OCI-M1 (cell line): ENCODE measurements at places on chromosomes 6 and 20.

DNA sequence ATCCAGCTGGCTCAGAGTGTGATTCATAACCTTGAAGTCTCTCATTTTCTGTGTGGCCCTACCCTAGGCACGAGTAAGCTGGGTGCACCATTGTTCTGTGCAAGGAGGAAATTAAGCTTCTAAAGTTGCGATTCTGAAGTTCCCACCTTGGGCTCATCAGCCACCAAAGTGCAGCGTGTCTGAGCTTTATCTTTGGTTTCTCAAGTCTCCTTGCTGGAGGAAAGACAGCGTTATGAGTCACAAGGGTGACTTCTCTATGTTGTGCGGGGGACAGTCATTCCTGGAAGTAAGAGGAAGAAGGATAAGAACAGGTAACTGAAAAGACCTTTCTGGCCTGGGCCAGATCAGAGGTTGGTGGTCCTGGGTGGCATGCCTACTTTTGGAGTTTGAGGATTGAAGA, 16.8 kb downstream of the MRAP2 start:
- peak; percentile 79 for DNase-seq

DNA sequence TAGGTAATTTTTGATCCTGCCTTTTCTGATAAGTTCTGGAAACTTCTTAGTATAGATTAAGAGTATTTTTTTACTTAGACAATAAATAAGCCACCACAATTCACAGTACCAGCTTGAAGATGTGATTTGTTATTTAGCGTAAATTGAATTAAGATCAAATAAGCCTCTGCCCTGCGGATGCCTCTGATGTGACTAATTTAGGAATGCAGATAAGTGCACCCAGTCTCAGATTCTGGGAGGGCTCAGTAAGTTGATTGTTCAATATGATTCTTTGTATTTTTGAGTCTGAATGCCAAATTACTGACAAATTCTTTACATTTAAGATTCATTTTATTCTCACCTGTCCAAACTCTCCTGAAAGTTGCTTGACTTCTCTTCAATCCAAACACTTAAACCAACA, 147.5 kb downstream of the THBS2 start:
- DNase-seq, result no peak

DNA sequence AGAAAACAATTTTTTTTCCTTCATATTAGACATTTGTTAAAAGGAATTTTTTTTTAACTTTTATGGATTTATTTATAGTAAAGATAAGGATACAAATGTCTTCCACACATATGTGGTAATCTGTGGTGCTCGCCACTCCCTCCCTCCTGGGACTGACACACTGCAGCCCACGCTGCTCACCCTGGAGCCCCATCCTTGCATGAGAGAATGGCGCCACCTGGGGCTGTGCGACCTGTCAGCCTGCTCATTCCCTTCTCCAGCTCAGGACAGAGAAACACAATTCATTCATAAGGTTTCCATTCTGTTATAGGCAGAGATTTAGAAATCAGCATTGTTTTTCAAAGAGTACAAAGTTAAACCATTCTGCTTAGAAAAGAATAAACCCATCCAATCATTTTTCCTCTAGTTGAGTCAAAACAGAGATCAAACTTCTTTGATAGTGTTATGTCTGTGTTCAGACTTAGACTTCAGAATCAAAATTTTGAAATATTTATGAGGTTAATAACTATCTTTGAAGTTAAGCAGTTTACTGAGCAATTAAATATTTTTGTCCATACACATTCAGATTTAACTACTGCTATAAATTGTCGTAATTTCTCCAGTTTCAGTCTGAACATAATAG, 42.8 kb upstream of the DYNLRB1 start:
- peak; percentile 61 for DNase-seq

GRCh38 chr6:33161354-33162331, 30.6 kb downstream of the COL11A2 start:
- DNase-seq, result peak; percentile 91
